ENCODE measurements at places on chromosomes 11 and 22. TPM values are rescaled to one million over a fixed set of nuclear protein-coding genes. Genes with fewer than 3 reads are reported as not detected.

Gene LMNTD2
- total RNA-seq, result 1.8 TPM

Gene ATXN10
- total RNA-seq, result 73.7 TPM

Gene SLC35E4
- total RNA-seq, result 5.5 TPM

Gene ASPHD2
- total RNA-seq, result 3.5 TPM

Gene OR8H1
- total RNA-seq, result not detected

Gene TSSK2
- total RNA-seq, result not detected

Gene KDM4E
- not detected for total RNA-seq

Gene ACAD8
- total RNA-seq, result 12.7 TPM

Gene CEP126
- total RNA-seq, result 0.35 TPM

Gene LUZP2
- total RNA-seq, result not detected

Gene RIN1
- total RNA-seq, result 12.1 TPM

Gene EFCAB6
- total RNA-seq, result 0.55 TPM

GRCh38 chr22:37905534-37906363 lies at the start of gene MICALL1:
Gene MICALL1, plus strand, starts transcription at chr22:37906297. Its CDS starts 126 bp downstream, at chr22:37906423.
- DNase-seq, result peak; percentile 79

DNA sequence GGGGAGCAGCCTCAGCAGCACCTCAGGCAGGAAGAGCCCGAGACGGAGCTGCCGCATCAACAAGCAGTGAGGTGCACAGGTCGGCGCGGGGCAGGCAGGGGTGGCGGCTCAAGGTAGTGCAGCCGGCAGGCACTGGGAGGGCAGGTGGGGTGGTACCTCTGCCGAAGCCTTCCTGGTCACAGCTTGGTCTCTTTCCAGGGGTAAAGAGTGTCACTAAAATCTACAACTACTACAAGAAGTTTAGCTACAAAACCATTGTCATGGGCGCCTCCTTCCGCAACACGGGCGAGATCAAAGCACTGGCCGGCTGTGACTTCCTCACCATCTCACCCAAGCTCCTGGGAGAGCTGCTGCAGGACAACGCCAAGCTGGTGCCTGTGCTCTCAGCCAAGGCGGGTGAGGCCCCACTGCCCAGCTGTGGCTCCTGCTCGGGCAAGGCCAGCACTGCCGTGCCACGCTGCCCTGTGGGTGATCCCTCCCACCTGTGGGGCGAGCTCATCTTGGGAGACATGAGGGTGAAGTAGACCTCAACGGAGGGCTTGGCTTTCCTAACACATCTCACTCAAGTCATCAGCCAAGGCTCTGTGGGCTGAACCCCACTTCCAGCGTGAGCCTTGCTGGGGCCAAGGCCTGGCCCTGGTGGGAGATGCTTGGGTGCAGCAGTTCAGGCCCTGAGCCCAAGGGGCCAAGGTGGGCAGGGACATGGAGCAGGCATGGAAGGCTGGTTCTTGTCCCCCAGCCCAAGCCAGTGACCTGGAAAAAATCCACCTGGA lies 13.6 kb downstream of the GATD1 start:
- DNase-seq, result no peak

DNA sequence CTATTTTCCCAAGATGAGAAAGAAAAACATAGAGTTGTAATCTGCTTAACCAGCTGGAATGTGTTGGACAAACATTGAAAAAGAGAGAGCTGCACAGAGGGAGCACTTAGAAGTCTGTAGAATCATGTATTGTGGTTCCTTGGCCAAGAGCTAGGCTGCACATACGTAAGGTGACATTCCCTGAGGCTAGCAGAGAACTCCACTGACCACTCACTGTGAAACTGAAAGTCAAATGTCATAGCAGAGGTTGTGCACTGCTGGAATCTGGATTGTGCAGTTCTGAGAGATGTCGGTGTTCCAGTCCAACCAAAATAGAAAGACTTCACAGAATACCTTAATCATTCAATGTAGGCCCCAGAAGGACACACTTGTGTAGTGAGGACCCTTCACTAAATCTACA lies 772.8 kb upstream of the RAG2 start:
- peak; percentile 1 for DNase-seq

DNA sequence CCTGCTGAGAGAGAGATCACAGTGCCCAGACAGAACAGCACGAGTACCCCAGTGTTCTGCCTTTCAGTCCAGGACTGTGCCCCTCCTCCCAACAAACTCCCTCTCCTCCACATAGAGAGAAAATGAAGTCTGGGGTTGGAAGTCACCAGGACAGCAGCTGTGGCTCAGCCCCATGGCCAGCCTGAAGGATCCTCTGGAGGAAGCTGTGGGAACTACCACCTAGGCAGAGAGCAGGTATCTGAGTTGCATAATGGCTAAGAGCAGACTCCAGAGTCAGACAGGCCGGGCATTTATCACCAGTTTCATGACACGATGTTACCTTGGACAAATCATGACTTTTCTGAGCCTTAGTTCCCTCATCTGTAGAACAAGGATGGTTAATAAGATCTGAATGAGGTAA lies 61.2 kb upstream of the RRAS2 start:
- no peak for DNase-seq

GRCh38 chr22:31160328-31160978 lies 471 bp downstream of the RNF185 start:
- peak; percentile 32 for DNase-seq

DNA sequence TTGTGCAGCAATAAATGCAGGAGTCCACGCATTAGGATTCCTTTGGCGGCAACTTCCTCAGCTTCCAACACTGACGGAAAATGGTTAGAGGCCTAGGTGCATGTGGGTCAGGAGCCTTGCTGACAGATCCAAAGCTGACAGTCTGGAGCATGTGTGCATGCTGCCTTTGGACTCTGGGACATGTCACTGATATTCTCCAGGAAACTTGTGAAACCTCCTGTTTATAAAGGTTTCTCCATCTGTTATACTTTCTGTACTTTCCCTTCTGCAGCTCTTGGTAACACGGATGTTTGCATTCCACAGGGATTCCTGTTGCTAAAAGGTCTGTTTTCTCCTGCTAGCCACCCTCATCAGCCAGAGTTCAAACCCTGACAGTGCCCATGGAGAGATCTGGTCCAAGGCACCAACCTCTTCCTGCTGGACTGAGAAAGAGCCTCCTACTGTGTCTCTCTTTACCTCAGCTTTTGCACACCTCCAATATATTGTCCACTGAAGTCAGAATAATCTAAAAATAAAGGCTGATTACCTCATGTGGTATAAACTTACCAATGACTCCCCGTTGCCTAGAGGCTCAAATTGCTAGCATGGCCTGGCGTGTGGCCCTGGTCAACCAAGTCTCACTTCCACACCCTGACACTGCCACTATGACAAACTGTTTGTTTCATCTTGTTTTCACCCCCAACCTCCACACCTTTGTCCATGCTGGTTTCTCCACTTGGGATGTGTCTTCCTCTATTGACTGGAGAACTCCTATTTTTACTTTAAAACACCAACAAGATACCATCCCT lies 31.1 kb upstream of the LYVE1 start:
- DNase-seq, result no peak

- peak; percentile 99 for DNase-seq
Measured at GRCh38 chr11:69670158-69670845, 4.9 kb downstream of the LTO1 start.

GRCh38 chr11:11977206-11977938 lies 31.1 kb downstream of the DKK3 start:
- peak; percentile 7 for DNase-seq

GRCh38 chr22:31295831-31296657 lies 3.8 kb upstream of the PIK3IP1 start:
- DNase-seq, result no peak

DNA sequence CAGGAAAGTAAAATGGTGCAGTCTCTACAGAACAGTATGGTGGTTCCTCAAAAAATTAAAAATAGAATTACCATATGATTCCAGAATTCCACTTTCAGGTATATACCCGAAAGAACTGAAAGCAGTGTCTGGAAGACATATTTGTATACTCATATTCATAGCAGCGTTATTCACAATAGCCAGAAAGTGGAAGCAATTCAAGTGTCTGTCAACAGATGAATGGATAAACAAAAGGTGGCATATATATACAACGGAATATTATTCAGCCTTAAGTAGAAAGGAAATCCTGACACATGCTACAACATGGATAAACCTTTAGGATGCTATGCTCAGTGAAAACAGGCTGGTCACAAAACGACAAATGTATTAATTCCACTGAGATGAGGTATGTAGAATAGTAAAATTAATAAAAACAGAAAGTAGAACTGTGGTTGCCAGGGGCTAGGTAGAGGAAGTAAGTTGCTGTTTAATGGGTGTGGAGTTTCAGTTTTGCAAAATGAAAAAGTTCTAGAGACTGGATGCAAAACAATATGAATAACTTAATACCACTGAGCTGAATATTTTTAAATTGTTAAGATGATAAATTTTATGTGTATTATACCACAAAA lies 14.5 kb downstream of the SAA1 start:
- no peak for DNase-seq

GRCh38 chr22:23742505-23743264 lies 8.2 kb downstream of the ZNF70 start:
- no peak for DNase-seq

DNA sequence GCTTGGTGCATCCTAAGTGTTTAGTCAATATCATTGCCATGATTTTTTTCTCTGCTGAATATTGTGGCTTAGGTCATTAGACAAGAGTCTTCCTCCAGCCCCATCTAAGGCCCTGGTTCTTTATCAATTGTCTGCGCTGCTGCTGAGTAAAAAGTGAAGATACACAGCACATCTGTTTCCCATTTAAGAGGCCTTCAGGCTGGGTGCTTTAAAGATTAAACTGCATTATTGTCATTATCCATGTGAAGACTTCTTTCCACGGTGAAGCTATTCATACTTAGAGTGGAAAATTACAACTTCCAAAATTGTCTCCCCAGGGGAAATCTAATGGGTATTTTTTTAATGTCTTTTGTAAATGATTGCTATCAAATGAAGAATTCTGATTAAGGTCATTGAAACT lies 719.8 kb upstream of the LRRC4C start:
- no peak for DNase-seq

DNA sequence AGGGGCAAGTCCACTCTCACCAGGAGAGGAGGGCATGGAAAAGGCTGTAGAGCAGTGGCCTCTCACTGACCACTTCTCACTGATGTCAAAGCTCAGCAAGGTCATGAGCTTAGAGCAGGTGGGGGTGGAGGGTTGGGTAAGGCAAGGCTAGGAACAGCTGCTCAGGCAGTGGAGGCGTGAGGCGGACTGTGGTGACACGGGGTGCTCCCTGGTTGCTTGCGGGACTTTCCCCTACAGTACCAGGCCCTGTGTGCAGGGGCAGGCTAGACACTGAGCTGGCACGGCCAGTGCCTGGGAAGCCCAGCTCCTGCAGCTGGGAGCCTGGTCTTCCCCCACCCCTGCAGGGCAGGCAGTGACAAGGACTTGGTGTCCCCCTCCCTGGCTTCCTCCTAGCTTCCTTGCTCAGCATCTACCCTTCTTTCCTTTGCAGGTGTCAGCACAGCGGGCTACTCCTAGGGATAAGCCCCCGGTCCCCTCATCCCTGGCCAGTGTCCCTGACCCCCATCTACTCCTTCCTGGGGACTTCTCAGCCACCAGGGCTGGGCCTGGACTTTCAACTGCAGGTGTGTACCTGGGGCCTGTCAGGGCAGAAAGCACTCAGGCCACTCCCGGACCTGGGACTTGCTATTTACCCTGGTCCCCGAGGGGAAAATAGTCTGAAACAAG lies 45.6 kb downstream of the PISD start:
- DNase-seq, result no peak

DNA sequence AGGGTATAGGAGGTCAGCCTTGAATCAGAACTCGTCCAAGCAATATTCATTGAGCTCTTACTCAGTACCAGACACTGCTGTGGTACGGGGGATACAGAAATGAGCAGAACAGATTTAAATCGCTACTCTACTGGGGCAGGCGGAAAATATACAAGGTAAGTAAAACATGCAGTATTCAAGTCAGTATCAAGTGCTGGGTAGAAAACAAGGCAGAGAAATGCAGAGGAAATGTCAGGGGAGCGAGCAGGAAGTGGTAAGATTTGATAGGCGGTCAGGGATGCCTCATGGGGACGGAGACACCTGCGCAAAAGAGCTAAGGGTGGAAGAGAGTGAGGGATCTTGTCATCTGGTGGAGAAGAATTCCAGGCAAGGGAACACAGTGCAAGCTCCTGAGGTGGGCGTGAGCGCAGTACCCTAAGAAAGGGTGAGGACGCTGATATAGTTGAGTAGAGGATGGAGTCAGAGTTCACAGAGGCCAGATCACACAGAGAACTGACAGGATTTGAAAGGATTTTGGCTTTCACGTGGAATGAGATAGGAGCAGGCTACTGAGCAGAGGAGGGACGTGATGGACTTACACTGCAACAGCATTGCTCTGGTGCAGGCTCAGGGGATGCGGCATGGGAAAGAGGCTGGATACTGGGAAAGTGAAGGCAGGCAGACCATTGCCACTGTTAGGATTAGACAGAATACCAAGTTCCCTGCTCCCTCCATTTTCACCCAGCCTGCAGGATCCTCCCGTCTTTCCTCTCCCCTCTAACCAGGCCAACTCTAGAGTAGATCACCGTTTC lies 35.8 kb downstream of the SC5D start:
- DNase-seq, result no peak

- DNase-seq, result no peak
Measured at GRCh38 chr11:39434466-39434865, 2025.0 kb downstream of the LRRC4C start.

- DNase-seq, result peak; percentile 35
Measured at GRCh38 chr22:45208993-45209838, 31.5 kb downstream of the KIAA0930 start.

DNA sequence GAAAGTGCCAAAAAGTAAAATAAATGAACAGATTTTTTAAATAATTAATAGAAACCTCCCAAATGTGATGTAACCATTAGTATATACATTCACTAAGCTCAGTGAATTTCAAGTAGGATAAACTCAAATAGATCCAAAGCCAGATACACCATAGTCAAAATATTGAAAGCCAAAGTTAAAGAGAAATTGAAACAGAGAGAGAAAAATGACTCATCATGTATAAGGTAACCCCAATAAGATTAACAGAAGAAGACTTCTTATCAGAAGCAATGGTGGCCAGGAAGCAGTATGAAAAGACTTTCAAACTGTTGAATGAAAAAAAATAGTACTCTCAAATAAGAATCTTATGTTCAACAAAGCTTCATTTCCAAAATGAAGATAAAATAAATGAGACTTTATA lies 70.5 kb downstream of the LUZP2 start:
- no peak for DNase-seq

DNA sequence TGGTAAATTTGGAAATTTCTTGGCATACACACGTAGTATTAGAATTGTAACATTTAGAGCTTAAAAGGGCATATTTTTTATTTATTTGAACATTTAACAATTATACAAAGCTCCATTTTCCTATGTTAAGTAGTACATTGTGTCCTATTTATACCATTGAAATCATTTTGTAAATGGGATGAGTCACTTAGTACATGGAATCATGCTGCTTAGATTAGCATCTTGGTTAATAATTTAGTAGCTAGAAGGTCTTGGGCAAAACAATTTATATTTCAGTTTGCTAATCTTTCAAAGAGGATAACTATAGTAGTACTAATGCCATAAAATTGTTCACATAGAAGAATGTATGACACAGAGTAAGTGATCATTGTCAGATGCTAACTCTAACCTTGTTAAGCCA lies 450.1 kb upstream of the LUZP2 start:
- DNase-seq, result no peak

DNA sequence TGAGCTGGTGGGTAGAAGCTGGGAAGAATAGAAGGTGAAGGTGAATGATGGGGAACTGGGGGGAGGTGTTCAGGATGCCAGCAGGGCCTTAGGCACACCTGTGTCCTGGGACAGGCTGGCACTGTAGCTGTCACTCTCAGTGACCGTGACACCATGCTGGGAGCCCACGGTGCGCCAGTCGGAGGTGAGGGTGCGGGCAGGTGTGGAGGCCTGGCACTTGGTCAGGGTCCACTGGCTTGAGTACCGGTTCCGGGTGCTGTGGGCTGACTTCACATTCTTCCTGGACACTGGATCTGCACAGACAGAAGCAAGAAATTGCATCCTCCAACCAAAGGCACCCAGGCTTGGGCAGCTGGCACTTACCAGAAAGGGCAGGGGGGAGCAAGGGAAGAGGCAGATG lies 103.8 kb downstream of the CEP164 start:
- DNase-seq, result no peak

Measured in SK-MEL-5 (cell line).